ENCODE measurements at places on chromosomes 1 and 21.

DNA sequence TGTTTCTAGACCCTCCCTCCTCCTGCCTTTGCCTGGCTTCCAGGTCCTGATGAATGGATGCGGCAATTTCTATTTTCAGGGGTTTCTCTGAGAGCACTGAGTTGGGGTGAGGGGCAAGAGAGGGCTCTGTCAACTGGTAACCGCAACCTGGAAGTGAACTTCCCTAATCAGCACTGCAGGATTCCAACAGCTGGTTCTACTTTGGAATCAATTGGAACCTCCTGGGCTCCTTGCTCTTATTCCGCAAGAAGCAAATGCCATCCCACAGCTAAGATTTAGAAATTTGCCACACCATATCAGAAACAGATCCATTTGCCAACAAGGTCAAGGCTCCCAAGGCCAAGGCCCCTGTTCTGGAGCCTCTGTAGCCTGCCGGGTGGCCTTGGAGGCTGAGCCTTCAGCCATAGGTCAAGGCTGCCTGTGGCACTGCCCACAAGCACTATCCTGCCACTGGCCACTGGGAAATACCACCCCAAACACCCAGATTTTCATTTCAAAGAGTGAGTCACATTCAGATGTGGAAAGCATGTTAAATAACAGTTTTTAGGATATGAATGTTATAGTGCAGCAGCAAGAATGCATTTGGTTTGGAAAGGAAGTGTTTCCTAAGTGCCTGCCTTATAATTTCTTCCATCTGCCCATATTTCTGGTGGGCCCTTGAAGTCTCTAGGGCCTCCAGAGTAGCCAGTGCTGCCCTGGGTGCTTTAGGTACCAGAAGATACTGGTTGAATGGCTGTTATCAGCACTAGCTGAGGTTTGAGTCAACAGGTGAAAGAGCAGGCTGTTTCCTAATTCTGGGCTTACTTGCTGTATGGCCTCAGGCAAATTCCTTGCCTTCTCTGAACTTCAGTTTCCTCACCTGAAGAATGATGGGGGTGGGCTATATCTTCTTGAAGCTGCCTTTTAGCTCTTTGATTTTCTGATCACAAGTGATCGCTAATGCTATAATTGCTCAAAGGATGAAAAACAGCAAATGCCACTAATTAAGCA, 56.3 kb upstream of the JUN start:
- DNase-seq = no peak

DNA sequence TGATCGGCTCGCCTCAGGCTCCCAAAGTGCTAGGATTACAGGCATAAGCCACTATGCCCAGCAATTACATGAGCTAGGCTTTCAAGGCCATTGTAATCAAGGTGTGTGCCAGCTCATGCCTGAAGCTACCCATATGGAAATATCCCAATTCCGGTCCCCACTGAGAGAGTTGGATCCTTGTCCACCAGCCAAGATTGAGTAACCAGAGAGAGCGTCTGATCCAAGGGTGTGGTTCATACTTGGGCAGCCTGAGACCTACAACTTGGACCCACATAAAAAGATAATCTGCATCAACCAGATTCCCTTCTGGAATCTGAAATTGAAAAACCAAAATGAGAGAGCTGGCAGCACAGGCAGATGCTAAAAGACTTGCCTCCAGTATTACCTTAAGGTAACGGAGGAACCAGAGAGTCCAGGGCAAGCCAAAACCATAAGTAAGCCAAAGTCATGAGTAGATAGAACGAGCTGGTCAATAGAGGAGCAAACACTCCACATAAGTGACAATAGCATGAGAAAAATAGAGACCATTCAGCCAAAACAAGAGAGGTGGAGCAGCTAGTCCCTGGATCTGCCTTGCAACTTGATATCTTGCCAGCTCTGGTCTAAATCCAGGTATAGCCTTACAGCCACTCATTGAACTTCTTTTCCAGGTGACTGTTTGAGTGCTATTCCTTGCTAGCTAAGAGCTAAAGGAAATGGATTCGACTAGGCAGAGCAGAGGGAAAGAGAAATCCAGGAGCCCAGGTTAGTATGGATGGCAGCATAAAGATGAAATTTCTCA, 63.8 kb upstream of the ATP1A1 start:
- DNase-seq = no peak

DNA sequence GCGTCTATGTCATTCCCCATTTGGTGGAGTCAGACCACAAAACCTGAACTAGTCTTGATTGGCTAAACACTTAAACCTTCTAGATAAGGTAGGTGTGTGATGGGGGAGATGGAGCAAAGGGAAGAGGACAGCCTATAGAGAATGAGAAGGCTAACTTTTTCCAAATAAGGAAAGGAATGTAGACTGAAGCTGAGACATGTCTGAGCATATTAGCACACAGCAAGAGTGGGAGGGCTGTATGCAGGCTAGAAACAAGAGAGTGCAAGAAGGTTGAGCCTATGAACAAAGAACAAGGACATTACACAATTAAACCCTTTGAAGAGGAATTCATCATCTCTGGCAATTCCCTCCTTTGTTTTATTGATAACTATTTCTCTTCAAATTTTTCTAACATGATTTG, 89.2 kb upstream of the OLFM3 start:
- DNase-seq = no peak

DNA sequence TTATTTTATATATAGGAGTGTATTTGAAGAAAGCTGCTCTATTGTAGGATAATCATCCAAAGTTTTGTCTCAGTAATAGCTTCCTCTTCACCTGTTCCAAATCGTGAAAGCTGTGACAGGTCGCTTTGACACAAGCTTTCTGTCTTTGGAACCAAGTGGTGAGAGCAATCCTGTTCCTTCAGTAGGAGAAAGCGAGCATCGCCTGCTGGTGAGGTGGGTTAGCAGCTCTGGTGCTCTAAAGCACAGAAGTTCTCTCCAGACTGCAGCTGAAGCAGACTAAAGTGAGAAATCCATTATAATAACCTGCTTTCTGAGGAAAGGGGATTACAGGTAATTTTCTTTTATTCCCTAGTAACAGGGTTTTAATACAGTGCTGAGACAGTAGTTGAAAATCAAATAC, 803.8 kb downstream of the ADGRL2 start:
- no peak for DNase-seq

DNA sequence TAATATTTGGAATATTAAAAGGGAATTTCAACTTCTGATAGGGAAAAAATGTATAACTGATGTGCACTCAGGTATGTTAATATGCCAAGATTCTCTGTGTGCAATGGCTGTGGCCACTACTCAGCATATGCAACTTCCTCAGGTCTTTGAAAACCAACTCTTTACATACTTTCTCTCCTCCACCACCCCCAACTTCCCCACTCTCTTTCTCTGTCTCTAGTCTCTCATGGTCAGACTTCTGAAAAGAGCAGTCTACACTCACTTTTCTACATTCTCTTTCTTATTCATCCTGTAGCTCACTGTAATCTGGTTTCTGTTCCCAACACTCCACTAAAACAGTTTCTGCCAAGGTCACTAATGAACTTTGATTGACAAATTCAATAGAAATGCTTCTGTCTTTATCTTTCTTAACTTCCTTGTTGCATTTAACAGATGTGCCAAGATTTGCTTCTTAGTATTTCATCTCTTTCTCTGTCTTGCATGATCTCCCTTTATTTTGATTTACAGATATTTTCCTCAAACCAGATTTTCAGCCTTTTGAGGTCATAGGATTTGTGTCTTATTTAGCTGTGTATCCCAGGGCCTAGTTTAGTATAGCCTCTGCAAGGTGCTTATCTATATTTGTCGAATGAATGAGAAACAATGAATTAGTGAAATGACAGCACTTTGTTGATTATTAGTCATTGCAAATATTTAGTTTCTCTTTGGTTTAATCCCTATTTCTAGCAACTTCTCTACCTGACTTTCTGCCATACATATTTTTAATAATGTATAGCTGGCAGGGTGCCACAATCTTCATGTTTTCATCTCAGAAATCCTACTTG, 168.9 kb downstream of the LMO4 start:
- DNase-seq = no peak

DNA sequence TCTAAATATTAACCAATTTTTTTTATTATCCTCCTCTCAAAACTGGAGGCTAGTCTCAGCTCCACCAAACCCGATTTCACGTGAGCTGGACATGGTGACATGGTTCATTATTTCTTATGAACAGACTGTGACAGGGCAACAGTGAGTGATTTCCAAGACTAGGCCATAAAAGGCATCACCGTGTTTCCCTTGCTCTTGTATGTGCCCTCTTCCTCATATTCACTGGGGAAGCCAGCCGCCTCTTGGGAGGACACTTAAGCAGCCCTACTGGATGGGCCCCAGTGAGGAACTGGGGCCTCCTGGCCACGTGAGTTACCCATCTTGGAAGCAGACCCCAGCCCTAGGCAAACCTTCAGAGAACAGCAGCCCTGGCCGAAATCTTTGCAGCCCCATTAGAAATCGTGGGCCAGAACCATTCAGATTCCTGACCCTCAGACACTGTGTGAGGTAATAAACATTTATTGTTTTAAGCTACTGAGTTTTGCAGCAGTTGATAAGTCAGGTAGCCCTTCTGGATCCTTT, 105.0 kb downstream of the GALNT2 start:
- DNase-seq = no peak

- no peak for DNase-seq
Observed at GRCh38 chr1:211135342-211135950, 1.5 kb upstream of the KCNH1 start.

DNA sequence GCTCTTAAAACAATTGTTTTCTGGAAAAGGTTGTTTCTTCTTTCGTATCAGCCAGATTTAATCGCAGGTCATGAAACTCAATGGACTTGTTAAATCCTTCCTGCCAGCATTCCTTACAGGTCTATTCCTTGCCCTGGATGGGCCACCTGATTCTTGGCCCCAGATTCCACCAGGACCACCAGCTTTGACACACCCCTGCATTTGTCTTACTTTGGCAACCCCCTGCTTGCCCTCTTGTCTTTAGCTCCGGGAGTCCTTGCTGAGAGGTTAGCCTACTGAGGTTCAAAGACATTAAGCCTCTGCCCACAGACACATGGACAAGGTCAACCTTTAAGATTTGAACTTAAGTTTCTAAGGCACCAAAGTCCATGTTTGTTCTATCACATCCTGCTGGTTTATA, 27.1 kb upstream of the DAB1 start:
- no peak for DNase-seq

- DNase-seq = no peak
Observed at GRCh38 chr1:171800342-171800741, 18.9 kb downstream of the METTL13 start.

DNA sequence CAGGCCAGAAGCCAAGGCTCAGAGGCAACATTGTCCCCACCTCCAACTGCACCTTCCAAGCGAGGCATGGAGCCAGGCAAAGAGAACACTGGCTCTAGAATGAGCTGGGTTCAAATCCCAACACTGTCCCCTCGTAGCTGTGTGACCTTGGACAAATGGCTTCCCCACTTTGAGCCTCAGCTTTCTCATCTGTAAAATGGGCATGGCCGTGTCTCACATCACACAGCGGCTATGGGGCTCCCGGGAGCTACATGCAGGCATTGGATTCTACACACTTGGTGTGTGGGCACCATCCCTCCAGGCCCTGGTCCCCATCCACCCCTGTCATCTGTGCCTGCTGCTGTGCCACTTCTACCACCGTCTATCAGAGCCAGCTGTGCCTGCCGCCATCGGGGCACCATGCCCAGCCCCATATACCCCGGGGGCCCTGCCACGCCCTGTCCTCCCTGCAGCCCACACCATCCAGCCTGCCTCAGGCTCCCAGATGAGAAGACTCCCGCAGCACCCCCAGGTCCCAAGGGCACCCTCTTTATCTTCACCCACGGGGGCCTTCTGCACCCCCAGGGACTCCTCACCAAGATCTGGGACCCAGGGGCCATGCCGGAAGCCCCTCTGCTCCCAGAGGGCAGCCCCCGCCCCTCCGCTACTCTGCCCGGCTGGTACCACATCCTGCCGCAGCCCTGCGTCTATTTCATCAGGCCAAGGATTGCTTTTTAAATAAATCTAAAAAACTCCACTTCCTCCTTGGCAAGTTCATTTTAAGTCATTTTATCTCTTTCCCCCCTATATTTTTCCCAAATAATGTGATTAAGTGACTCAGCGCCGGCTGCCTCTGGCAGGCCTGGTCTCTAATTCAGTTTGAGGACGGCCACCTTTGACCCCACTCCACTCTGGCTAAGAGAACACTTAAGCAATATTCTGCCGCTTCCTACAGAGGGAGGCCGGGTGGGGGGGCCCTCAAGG, 107.8 kb upstream of the TARDBP start:
- no peak for DNase-seq

GRCh38 chr21:29125191-29125590, 5.3 kb upstream of the MAP3K7CL start:
- DNase-seq = no peak

DNA sequence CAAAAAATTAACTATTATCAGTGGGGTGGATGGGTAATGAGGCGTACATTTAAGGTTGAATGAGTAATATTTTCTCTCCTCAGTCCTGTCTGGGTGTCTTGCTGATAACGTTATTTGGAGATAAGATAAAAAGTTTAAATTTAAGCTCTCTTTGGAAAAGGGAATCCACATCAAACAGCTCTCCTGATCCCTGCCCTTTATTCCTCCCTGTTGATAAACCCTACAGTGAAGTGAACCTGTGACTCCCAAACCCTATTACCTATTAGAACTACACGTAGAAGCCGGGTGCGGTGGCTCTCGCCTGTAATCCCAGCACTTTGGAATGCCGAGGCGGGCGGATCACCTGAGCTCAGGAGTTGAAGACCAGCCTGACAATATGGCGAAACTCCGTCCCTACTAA, 9.9 kb upstream of the GPR161 start:
- DNase-seq = no peak

DNA sequence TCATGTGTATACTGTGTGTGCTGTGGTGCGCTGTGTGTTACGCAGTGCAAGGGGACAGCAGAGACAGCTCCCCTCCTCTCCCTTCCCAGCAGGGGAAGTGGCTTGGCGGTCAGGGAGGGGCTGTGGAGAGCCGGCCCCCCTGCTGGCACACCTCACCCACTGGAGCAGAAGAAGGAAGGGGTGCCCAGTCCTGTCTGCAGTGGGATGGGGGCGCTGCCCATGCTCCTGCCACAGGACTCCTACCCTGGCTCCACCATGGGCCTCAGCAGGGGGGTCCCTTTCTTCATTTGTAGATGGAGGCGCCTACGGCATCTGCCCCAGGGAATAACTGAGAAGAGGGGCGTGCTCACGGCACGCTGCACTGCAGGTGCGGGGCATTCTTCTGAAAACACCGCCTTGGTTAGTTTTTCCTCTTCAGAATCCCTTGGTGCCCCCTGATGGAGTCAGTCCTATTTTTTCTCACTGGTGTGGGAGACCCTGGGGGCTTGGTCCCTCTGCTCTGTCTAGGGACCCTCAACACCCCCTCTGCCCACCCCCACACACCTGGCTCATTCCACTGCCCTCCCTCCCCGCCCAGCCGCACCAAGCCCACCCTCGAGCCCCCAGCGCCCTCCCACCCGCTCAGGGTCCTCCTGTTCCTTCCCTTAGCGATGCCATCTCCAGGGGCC, 13.8 kb upstream of the LDLRAP1 start:
- DNase-seq = no peak

DNA sequence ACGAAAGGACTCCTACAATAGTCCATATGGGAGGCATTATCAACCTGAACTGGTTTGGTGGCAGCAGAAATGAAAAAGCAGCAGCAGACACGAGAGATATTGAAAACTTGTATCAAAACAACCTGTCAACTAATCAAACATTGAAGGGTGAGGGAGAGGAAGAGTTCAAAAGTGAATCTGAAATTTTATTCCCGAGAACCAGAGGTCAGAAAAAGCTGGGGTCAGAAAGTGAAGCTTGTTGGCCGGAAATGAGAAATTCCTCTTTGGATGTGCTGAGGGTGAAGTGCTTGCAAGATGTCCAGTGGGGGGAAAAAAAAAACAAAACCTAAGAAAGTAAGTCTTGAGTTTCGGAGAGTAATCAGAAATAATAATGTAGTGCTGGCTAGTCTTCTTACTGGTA, 1.9 kb upstream of the C4BPA start:
- no peak for DNase-seq

Data from CD8-positive, alpha-beta memory T cell (primary cell).